ENCODE measurements at places on chromosomes 3 and 15. TPM values are rescaled to one million over a fixed set of nuclear protein-coding genes. Genes with fewer than 3 reads are reported as not detected.

Gene LDHAL6B
- not detected for total RNA-seq

Gene CHRNB4
- total RNA-seq = 1.1 TPM

Gene C3orf20
- 0.16 TPM for total RNA-seq

Gene PRSS50
- 0.31 TPM for total RNA-seq

Gene CMC1
- 8.9 TPM for total RNA-seq

Gene SLC9C1
- under 0.01 TPM for total RNA-seq

Gene AKAP13
- total RNA-seq = 142 TPM

Gene PLSCR5
- not detected for total RNA-seq

Gene COL6A5
- total RNA-seq = under 0.01 TPM

Data from occipital lobe (tissue), 3 donors.